Left renal cortex interstitium (tissue), 4 donors: ENCODE measurements at places on chromosomes 5 and 9.
A peak's percentile ranks its signal among the peaks of the same experiment; 100 is the strongest.

- no peak for DNase-seq
Measured at GRCh38 chr9:33374190-33374589, 28.2 kb downstream of the AQP7 start.

DNA sequence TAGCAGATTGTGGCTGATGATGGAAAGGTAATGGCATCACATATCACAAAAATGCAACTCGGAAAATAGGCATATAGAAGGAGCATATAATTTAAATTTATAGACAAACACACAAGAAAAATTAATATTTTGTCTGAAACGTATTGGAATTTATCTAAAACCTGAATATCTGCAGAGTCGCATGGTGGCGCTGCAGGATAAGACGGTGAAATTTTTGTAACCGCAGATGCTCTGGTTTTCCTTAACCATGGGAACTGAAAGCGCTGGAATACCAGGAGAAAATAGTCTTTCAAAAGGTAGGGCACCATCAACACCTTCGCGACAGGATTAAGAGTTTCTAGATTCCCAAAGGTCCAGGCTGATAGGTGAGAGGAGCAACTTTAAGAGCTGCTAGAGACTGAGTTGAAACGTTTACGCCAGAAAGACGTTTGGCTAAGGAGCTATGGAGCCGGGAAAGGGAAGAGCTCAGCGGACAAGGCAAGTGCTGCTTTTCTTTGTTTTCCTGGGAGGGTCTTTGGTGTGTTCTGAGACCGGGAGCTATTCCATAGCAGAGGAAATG lies 11.0 kb upstream of the PCDHB15 start:
- DNase-seq: no peak

DNA sequence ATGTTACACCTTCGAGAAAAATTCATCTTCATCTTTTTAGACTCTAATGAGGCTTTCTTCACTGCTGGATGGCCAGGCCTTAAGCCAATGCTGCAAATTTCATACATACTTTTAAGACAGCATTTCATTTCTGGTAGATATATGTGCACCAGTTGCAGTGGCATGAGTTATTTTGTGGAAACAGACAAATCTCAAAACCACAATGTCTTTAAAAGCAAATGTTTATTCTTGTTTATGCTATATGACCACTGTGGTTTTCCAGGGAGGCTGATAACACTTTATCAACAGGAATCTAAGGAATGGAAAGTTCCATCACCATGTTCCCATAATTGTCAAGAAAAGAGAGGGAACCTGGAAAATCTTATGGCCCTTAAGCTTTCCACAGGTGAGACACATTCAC lies 27.7 kb downstream of the CDH9 start:
- no peak for DNase-seq

DNA sequence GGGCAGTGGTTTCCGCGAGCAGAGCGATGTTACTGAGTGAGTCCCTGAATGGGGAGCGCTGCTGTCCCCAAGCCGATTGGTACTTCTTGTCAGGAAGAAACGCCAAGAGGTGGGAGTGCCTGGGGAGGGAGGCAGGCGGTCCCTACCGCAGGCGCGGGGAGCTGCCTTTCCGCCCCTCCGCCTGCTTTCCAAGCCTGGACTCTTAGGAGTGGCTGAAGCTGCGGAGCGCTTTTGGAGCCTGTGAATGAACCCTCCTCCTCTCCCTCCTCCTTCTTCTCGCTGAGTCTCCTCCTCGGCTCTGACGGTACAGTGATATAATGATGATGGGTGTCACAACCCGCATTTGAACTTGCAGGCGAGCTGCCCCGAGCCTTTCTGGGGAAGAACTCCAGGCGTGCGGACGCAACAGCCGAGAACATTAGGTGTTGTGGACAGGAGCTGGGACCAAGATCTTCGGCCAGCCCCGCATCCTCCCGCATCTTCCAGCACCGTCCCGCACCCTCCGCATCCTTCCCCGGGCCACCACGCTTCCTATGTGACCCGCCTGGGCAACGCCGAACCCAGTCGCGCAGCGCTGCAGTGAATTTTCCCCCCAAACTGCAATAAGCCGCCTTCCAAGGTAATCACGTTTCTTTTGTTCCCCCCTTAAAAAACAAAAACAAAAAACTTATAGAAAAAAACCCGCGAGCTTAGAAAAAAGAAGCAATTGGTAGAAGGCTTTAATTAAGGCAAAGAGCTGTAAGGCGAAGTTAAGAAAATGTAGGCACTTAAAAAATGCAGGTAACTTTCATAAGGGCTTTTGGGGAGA lies at the start of gene VCAN:
TSS of gene VCAN (plus strand) at position 340 of the 808 bp plus-strand sequence. CDS start 11,775 bp downstream, outside the sequence.
- peak; percentile 79 for DNase-seq

GRCh38 chr5:11898-12297 lies 80.1 kb upstream of the PLEKHG4B start:
- no peak for DNase-seq

DNA sequence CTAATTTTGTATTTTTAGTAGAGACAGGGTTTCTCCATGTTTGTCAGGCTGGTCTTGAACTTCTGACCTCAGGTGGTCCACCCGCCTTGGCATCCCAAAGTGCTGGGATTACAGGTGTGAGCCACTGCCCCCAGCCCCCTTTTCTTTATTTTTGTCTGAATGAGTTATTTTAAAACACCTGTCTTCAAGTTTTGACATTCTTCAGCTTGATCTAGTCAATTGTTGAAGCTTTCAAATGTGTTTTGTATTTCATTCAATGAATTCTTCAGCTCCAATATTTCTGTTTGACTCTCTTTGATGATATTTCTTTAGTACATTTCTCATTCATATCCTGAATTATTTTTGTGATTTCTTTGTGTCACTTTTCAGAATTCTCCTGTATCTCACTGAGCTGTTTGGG lies 486.2 kb downstream of the DMAC1 start:
- DNase-seq: no peak

DNA sequence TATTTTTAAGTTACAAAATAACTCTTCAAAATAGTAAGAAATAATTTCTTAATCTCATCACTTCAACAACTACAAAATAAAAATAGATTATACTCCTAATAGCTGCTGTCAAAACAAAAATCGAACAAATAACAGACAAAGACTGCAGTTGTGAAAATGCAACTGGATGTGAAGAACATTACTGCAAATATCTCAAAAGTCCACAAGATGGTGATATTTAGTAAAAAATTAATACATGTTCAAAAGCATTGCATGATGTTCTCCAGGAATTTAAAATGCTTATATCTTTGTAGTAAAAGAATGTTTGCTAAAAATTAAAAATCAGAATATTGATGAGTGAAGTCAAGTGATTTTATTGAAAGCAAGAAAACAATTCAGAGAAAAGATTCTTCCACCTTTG lies 66.2 kb downstream of the MPDZ start:
- no peak for DNase-seq

- no peak for DNase-seq
Measured at GRCh38 chr5:90263102-90263820, 146.3 kb downstream of the CETN3 start.

DNA sequence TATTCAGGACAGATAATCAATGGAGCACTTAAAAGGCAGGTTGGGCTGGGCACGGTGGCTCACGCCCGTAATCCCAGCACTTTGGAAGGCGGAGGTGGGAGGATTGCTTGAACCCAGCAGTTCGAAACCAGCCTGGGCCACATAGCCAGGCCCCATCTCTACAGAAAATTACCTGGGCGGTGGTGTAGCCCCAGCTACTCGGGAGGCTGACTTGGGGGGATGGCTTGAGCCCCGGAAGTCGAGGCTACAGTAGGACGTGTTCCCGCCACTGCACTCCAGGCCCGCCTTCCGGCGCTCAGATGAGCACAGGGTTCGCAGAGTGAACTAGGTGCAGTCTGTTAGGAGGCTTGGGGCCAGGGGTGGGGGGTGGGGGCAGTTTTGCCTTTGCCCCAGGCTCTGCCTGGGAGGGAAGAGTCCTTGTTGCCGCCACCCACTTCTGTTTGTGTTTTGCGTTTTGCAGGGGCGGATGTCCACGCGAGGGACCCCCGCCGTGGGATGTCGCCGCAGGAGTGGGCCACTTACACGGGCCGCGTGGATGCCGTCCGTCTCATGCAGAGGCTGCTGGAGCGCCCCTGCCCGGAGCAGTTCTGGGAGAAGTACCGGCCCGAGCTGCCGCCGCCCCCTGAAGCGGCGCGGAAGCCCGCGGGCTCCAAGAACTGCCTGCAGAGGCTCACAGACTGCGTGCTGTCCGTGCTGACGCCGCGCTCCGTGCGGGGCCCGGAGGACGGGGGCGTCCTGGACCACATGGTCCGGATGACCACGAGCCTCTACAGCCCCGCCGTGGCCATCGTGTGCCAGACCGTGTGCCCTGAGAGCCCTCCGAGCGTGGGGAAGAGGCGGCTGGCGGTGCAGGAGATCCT lies 85.2 kb downstream of the ANKRD33B start:
- no peak for DNase-seq

DNA sequence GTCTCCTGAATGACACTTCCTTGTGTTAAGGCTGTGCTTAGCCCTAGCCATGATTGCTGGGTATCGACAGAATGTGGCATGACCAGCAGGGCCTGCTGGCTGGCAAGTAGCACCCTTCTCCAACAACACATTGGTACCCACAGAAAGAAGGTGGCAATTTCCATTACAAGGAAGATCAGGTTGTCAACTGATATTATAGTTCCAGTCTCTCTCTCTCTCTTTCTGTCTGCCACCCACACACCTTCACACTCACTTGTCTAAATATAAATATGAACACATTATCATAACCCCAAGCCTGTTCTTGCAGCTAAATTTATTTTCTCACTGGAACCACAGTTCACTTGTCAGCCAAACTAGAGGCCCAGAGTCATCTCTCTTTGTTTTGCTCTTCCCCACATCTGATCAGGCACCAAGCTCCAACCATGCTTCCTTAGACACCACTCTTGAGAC lies 408.1 kb upstream of the PIK3R1 start:
- no peak for DNase-seq

GRCh38 chr5:7857926-7858632 lies 7.1 kb upstream of the CFAP90 start:
- DNase-seq: no peak
